Neural progenitor cell (in vitro differentiated cells): ENCODE measurements at places on chromosomes 6 and 20.

DNA sequence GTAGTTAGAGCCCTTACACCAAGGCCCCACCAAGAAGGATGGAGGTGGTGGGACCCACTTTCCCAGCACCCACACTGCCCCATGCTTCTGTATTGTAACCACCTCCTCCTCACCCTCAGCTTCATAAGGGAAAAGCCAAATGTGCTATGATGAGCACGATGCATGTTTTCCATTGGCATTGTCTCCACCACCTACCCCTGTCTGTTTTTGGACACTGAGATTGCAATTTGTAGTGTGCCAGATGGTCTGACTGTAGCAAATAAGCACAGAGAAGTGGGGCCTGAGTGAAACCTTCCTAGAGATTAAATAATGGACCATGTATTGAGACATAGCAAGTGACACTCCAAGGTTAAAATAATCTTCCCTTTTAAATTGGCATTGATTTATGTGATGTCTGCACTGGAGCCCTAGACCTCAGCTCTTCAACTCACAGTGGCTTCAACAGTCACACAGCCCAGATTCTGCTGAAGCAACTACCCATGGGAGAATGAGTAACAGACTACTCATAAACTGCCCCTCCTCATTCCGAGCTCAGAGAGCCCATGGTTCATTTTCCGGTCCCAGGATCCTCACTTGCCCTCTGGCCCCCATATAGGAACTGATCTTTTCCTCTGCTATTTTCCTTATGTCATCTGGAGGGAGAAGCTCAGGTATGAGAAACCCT, 177.9 kb downstream of the COL9A1 start:
- DNase-seq: no peak

GRCh38 chr20:35582131-35582530, 33.5 kb upstream of the SPAG4 start:
- DNase-seq: no peak

DNA sequence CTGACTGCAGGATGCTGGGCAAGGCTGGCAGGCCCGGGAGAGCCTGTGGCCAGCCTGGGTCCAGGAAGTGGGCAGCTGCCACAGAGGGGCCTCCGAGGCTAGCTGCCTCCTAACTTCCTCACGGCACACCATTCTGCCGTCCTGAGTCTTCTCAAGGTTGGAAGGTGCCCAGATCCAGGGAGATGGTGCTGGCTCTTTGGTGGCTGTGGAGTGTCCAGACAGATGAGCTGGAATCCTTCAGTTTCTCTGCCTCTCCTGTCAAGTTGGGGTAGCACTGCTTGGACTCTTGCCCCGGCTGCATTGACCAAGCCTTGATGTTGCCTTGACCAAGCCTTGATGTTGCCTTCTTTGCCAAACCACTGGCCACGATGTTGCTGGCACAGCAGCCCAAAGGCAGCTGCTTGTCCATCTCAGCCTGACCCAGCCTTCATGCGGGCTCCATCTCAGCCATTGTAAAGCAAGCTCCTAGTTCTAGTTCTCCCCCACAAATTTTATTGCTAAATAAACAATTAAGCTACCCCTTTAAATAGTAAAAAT, 75.1 kb upstream of the AFDN start:
- DNase-seq: no peak

DNA sequence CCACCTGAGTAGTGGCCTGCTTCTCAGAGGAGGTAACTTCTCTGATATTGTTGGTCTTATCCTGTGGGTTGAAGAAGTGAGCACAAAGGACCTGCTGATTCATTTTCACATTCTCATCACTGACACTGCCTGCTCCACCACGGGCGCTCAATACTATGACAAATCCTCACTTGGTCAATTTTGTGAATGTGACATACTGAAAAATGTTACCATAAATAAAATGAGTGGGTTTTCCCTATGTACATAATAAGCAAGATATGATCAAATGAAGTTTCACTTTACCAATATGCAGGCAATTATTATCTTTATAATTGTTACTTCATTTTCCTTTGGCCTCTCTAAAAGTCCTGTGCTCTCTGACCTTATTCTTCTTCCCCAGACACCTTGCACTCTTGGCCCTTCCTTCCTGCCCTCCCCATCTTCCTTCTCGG, 71.5 kb upstream of the RIPOR2 start:
- no peak for DNase-seq

GRCh38 chr6:41372832-41373626, 37.6 kb downstream of the NCR2 start:
- DNase-seq: peak; percentile 76
